Foreskin fibroblast (primary cell): ENCODE measurements at places on chromosomes 3 and 15.

GRCh38 chr3:58672451-58672850, 5.9 kb upstream of the FAM3D start:
- DNase-seq = no peak

DNA sequence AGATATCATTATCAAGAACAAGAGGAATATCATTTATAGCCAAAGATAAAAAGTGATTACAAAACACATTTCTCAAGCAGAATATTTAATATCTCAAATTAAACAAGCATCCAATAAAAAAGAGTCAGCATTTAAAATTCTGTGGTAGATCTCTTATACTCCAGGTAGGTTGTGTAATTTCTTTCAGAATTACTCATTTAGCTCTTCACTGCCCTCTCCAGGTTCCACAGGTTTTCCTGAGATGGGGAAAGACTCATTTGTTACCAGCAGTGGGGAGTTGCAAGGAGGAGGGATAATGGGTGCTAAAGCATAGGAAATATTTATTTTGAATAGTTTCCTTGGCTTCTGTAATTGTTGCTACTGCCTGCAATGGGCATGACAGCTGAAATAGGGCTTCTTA, 83.1 kb upstream of the RASGRP1 start:
- DNase-seq = no peak

GRCh38 chr3:19825193-19825592, 108.8 kb downstream of the EFHB start:
- no peak for DNase-seq

DNA sequence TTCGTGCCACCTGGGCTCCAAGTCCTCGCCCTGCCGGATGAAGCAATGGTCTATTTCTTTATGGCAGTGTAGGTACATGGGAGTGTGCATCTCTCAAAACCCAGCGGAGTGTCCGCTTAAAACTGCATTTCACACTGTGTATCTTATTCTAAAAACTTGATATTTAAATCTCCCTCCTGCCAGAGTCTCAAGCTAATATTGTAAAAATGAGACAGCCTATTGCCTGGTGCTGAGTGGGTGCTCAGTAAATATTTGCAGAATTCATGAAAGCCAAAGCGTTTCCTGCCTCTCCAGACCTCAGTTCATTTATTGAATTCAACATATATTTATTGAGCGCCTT, 330 bp upstream of the TBC1D2B start:
- DNase-seq = no peak

DNA sequence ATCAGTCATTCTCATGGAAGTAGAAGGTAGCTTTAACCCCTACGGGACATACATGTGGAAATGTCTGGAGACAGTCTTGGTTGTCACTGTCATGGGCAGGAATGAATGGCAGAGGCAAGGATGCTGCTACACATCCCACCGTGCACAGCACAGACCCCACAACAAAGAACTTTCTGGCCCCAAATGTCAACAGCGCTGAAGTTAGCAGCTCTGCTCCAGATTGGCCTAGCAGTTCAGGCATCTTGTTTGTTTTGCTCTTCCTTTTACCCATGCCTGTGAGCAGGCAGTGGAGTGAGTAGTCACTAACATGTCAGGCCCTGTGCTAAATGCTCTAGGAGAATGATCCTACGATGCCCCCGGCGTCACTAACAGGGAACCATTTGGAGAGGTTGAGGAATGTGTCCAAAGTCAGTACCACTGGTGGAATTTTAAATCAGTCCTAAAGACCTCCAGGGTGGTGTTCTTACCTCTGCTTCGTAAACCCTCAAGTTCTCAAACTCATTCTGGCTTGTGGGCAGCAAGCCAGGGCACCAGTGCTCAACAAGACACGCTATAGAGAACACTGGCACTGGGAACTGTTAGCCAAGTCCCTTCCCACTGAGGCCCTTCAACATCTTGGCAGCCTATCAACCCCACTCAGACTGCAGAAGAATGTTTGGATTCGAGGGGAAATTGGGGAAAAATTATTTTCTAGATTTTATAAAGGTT, 142.2 kb downstream of the FOXP1 start:
- DNase-seq = no peak

GRCh38 chr15:33698126-33698525, 270.2 kb upstream of the CHRM5 start:
- no peak for DNase-seq

- peak; percentile 37 for DNase-seq
These were observed 587 bp downstream of the NPHP3 start for GRCh38 chr3:132721479-132722164.

DNA sequence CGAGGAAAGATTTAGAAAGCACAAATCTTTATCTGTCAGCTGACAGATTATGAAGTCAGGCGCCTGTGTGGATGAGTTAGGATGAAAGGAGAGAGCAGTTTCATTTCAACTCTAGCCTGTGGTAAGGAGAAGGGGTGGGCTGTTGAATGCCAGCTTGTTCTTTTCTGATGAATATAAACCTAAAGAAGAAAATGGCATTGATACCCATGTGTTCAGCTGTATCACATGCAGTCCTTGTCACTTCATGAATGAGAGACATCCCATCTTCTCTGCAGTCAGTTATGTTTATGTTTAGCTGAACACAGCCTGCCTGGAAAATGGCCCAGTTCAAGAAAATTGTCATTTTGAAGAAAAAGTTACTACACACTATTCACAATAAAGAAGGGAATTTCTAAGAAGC, 345.7 kb upstream of the RBMS3 start:
- no peak for DNase-seq
